Bronchial epithelial cell (primary cell): ENCODE measurements at places on chromosomes 6 and 20.

GRCh38 chr20:4626228-4626627, 95.5 kb upstream of the PRND start:
- DNase-seq, result no peak

DNA sequence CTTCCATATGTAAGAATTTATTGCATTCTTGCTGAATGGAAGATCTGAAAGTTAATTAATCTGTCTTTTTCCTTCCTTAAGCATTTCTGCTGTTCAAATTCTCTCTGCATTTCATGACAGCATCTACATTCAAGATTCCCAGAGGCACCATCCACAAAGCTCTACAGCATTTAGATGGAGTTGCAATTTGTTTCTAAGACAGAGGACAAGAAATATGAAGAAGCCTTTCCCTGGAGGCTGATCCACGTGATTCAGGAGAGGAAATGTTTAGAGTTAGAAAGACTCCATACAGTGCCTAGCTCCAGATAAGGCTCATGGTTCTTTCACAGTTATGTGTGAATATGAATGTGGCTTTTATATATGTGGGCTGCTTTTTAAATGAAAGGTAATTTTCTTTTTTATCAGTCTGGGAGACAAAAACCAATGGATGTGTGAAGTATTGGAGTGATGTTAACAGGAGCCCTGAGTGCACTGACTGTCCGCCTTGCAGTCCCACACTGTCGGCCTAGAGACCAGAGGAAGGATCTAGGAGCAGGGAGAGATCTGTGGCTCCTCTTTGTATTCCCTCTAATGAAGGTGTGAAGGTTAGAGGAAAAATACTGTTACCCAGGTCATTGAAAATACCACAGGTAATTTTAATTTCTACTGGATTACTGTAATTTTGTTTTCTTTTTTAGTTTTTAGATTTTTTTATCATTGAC, 686.6 kb upstream of the GJE1 start:
- DNase-seq, result no peak

DNA sequence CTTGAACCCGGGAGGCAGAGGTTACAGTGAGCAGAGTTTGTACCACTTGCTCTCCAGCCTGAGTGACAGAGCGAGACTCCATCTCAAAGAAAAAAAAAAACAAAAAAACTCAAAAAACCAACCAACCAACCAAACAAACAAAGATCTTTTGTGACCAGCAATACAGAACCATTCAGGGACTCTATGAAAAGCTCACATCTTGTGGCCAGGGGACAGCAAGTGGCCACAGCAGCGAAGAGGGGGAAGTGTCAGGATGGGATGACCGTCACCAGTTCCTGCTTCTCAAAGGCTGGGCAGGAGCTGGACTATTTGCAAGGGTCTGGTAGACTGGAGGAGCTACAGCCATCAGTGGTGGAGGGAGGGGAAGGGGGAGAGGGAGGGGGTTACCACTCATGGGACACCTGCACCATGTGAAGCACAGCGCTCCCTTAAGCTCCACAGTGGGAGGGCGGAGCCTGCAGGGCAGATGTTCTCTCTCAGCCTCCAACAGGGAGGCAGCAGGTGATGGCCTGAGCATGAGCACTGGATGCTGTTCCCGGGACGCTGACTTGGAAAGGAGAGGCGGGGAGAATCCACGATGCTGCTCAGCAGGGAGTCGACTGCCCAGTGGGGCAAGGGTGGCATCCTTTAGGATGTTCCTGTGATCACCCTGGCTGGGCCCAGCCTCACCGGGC, 19.7 kb upstream of the ULBP3 start:
- no peak for DNase-seq

DNA sequence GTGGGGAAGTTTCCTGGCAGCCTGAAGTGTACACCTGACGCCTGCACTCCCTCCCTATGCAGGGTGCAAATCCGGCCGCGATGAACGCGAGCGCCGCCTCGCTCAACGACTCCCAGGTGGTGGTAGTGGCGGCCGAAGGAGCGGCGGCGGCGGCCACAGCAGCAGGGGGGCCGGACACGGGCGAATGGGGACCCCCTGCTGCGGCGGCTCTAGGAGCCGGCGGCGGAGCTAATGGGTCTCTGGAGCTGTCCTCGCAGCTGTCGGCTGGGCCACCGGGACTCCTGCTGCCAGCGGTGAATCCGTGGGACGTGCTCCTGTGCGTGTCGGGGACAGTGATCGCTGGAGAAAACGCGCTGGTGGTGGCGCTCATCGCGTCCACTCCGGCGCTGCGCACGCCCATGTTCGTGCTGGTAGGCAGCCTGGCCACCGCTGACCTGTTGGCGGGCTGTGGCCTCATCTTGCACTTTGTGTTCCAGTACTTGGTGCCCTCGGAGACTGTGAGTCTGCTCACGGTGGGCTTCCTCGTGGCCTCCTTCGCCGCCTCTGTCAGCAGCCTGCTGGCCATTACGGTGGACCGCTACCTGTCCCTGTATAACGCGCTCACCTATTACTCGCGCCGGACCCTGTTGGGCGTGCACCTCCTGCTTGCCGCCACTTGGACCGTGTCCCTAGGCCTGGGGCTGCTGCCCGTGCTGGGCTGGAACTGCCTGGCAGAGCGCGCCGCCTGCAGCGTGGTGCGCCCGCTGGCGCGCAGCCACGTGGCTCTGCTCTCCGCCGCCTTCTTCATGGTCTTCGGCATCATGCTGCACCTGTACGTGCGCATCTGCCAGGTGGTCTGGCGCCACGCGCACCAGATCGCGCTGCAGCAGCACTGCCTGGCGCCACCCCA, 1.2 kb downstream of the GPR6 start:
- no peak for DNase-seq
